ENCODE measurements at places on chromosomes 16 and 17. TPM values are rescaled to one million over a fixed set of nuclear protein-coding genes. Genes with fewer than 3 reads are reported as not detected.

The ZNF750 gene
- not detected for total RNA-seq

DNA sequence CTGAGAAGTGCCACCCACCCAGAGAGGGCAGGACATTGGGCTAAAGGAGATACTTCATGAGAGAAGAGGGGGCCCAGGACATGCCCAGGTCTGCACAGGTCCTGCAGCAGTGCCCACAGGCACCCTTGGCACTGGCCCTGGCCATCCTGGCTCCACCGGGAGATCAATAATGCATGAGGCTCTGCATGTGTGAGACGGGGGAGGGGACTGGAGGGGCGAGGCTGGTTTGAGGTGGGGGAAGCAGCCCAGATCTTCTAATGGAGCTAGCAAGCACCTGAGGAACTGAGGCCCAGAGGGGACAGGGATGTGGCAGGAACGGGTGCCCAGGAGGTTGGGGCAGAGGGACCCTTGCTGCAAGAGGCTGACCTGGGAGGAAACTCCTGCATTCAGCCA lies 567 bp downstream of the OSBPL7 start:
- DNase-seq: no peak

DNA sequence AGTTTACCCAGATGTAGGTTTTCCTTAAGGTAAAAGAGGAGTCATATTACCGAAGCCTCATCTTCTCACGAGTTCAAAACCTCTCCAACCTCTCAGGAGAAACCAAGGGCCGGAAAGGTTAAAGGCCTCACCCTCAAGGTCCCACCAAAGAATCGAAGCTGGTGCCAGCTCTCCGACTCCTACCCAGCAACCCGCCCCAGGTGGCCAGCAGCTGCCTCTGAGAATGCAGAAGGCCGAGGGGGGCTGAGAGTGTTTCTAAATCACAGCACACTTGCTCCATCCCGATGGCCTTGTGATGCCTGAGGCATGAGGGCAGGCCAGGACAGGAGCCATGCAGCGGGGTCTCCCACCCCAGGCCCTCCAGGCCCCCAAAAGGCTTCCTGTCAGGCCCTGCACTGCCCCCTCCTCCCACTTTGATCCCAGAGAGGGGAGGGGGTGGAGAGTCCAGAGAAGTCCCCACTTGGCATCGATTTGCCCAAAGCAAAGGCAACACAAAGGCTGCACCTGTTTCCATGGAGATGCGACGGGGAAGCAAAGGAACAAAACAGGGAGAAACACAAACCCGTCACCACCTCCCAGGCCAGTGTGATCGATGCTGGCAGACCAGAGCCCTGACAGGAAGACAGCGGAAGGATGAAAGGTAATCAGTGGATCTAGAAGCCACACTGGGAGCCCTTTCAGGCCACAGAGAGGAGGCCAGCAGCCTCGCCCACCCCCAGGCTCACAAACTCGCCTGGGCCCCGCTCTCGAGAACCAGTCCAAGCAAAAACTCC lies 39.0 kb downstream of the CUEDC1 start:
- DNase-seq: no peak

GRCh38 chr16:52367821-52368220 lies 179.1 kb downstream of the TOX3 start:
- no peak for DNase-seq

GRCh38 chr17:9432134-9432885 lies 143.3 kb downstream of the STX8 start:
- DNase-seq: no peak

The ASIC2 gene
- 28.9 TPM for total RNA-seq

The WNT9B gene
- total RNA-seq: not detected

GRCh38 chr16:26070302-26071100 lies 378.7 kb downstream of the HS3ST4 start:
- DNase-seq: no peak

The MFAP4 gene
- 0.82 TPM for total RNA-seq

- DNase-seq: no peak
Observed at GRCh38 chr17:80138856-80139426, 8.0 kb downstream of the EIF4A3 start.

The HSPB9 gene
- total RNA-seq: under 0.01 TPM

DNA sequence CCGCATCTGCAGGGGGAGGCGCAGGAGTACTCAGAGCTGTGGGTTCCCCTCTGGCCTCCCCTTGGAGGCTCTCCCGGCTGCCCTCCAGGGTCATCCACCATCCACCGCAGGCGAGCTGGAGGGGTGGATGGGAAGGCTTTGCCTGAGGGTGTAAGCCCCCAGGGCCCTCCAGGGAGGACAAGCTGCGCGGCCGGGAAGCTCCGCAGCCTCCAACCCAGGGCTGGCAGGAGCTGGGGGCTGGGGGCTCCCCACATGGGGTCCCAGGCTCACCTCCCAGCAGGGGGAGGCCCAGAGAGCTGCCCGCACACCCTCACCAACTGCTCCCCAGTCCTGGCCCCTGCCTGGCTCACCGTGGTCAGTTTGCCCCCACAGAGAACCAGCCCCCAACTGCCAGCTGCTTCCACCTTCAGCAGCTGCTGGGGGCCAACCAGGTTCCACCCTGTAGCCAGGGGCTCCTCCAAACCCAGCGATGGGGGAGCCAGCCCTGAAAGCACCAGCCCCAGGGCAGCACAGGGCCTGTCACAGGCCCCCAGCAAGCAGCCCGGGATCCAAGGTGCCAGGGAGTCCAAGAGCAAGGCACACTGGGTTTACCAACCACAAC lies 19.8 kb upstream of the CHMP6 start:
- no peak for DNase-seq

Measured in frontal cortex (tissue), 4 donors.